NCI-H2029 (cell line): ENCODE measurements at places on chromosomes 11 and 22.

GRCh38 chr11:77868744-77869143 is 47.8 kb downstream of the AAMDC start:
- no peak for DNase-seq

DNA sequence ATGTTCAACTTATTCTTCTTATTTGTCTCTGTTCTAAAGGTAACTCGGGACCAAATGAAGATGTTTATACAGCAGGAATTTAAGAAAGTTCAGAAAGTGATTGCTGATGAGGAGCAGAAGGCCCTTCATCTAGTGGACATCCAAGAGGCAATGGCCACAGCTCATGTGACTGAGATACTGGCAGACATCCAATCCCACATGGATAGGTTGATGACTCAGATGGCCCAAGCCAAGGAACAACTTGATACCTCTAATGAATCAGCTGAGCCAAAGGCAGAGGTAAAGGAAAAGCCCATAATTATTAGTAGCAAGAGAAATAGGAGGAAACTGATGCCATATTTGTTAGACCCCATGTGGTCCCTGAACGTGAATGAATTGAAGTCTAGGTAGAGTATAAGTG is 63.3 kb downstream of the TRIM44 start:
- DNase-seq: peak; percentile 25

GRCh38 chr11:75562836-75563484 is 907 bp downstream of the SERPINH1 start:
- no peak for DNase-seq

GRCh38 chr11:115894176-115894575 is 390.0 kb upstream of the CADM1 start:
- no peak for DNase-seq

DNA sequence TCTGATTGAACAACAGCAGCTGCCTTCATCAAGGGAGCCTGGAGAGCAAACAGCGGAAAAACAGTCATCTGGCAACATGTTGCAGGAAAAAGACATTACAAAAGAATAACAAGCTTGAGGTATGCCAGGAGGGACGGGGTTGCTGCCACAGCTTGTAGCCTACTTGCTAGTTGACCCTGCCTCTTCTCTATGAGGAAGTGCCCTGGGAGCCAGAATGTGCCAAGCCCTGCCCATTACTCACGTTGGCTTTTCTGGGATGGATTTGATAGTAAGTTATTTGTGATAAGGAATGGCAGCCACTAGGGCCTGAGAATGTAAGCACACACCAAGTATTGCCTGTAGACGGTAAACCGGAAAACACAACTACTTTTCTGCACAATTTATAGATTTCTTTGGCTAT is 113.5 kb upstream of the KIRREL3 start:
- peak; percentile 73 for DNase-seq

- no peak for DNase-seq
Measured at GRCh38 chr11:87398931-87399330, 361.2 kb downstream of the TMEM135 start.

GRCh38 chr11:47186700-47187695 is 764 bp upstream of the PACSIN3 start:
- DNase-seq: no peak

DNA sequence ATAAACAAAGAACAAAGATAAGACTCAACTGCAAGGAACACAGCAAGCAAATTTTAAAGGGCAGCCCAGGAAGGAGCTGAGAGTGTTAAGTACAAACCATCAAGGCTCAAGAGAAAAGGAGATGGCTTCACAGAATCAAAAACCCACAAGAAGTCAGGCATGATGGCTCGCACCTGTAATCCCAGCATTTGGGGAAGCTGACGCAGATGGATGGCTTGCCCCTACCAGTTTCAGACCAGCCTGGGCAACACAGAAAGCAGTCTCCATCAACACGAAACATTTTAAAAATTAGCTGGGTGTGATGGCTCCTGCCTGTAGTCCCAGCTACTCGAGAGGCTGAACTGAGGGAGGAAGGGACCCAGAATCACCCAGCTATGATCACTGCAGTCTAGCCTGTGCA is 32.6 kb downstream of the MAPK1 start:
- no peak for DNase-seq

DNA sequence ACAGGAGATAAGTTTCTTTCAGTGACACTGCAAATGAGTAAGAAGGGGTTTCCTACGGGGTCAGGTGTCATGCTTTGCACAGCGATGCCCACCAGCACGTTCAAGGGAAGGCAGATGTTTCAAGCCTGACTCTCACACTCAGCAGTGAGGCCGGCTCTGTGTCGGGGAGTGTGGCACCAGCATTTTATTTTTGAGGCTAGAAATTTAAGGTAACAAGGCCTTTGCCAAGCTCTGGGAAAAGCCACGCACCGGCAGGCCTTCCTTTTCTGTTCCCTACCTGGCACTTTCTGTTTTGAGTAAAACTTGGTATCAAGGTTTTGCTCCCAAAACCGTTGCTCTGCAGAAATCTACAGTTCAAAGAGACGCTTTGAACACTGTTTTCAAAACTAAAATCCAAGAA is 38.0 kb downstream of the TOLLIP start:
- no peak for DNase-seq

GRCh38 chr11:94513091-94513490 is 830 bp downstream of the C11orf97 start:
- DNase-seq: peak; percentile 28

- no peak for DNase-seq
Measured at GRCh38 chr11:68313574-68314202, 1.3 kb downstream of the LRP5 start.

- no peak for DNase-seq
Measured at GRCh38 chr22:23181721-23182308, 1.5 kb downstream of the BCR start.

- no peak for DNase-seq
Measured at GRCh38 chr11:76838678-76839068, 22.0 kb upstream of the ACER3 start.

- DNase-seq: no peak
Measured at GRCh38 chr11:121928597-121929580, 187.1 kb downstream of the BLID start.

GRCh38 chr11:61814958-61815789 is 1.6 kb downstream of the FADS1 start:
- peak; percentile 64 for DNase-seq
